ENCODE measurements at places on chromosomes 5 and 9. TPM values are rescaled to one million over a fixed set of nuclear protein-coding genes. Genes with fewer than 3 reads are reported as not detected.

Gene SLC6A3
- total RNA-seq: not detected

Gene DNAI1
- 0.54 TPM for total RNA-seq

Gene IRX2
- total RNA-seq: 2.6 TPM

Gene LCN15
- total RNA-seq: not detected

Gene TLR4
- total RNA-seq: 1.1 TPM

DNA sequence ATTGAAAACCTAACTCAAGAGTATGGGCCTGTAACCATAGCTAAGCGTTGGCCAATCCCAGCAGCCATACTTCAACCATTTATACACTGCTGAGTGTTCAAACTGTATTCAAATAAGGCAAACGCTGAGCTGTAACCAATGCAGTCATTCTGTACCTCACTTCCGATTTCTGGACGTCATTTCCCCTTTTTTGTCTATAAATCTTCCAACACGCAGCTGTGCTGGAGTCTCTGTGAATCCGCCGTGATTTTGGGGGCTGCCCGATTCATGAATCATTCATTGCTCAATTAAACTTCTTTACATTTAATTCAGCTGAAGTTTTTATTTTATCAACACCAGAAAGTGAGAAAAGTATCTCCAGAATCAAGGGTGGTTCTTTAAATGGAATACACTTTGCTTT is 31.7 kb downstream of the MTX3 start:
- H3K36me3 ChIP-seq: no peaks in the 10 kb centered on the region
- H3K27ac ChIP-seq: no peak overlapping the region
- no peaks in the 10 kb centered on the region for H3K4me1 ChIP-seq
- H3K4me3 ChIP-seq: no peak overlapping the region
- DNase-seq: no peak

- no peaks in the 10 kb centered on the region for H3K4me1 ChIP-seq
- H3K27me3 ChIP-seq: no peaks in the 10 kb centered on the region
- H3K27ac ChIP-seq: no peak overlapping the region
- H3K4me3 ChIP-seq: no peak overlapping the region
- no peaks in the 10 kb centered on the region for H3K36me3 ChIP-seq
Observed at GRCh38 chr5:74124826-74125225, 498.8 kb downstream of the ARHGEF28 start.

GRCh38 chr9:112884101-112884500 is 6.6 kb downstream of the SLC46A2 start:
- no peak overlapping the region for H3K27ac ChIP-seq
- H3K4me1 ChIP-seq: no peaks in the 10 kb centered on the region
- H3K27me3 ChIP-seq: no peaks in the 10 kb centered on the region
- H3K36me3 ChIP-seq: no peaks in the 10 kb centered on the region
- H3K4me3 ChIP-seq: no peak overlapping the region

DNA sequence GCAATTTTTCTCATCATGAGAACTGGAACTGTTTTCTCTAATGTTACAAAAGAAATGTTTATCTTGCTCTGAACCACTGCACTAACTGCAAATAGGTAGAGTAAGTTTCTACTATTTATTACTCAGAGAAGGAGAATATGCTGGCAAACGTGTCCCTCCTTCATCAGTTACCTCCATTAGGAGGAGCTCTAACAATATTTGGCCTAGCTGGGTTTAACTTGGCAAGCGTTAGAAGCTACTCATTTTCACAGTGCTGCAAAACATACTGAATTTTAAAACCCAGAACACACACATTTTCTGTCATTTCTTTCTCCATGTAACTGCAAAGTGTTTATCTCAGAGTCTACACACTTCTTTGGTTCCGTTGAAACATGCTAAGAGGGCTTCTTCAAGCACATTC is 101.0 kb upstream of the GABRG2 start:
- H3K27me3 ChIP-seq: no peaks in the 10 kb centered on the region
- no peak overlapping the region for H3K27ac ChIP-seq
- no peak overlapping the region for H3K4me3 ChIP-seq
- H3K4me1 ChIP-seq: no peaks in the 10 kb centered on the region
- no peak for DNase-seq
- no peaks in the 10 kb centered on the region for H3K36me3 ChIP-seq

DNA sequence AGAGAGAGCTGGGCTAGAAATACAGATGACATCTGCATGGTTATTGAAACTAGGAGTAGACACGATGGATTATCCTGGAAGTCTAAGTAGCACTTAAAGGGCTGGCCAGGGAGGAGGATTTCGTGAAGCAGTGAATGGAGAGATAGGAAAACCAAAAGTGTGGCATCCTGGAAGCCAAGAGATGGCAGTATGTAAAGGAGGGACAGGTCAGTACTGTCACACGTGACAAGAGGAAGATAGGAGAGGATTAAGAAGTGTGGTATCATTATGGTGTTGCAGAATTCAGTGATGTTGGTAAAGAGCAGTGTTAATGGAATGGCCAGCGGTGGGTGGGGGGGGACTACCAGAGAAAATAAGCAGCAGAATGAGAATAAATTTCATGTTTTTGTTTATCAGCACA is 11.7 kb downstream of the RAD23B start:
- no peak for DNase-seq
- no peak overlapping the region for H3K4me3 ChIP-seq
- H3K27me3 ChIP-seq: no peaks in the 10 kb centered on the region
- H3K4me1 ChIP-seq: peaks cover 49% of the 10 kb centered on the region

DNA sequence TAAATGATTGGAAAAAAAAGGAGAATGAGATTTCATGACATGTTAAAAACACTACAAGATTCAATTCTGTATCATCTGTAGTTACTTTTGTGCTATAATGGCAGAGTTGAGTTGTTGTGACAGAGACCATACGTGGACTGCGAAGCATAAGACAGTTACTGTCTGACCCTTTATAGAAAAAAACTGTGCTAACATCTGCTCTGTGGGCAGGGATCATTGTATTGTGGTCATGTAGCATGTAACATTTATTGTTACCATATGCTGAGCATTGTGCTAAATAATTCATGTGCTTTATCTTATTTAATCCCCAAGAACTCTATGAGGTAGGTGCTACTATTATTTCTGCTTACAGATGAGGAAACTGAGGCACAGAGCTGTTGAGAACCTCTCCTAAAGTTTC is 147.3 kb upstream of the HMHB1 start:
- no peaks in the 10 kb centered on the region for H3K4me1 ChIP-seq
- no peak overlapping the region for H3K27ac ChIP-seq
- H3K36me3 ChIP-seq: no peaks in the 10 kb centered on the region
- H3K4me3 ChIP-seq: no peak overlapping the region
- no peak for DNase-seq

DNA sequence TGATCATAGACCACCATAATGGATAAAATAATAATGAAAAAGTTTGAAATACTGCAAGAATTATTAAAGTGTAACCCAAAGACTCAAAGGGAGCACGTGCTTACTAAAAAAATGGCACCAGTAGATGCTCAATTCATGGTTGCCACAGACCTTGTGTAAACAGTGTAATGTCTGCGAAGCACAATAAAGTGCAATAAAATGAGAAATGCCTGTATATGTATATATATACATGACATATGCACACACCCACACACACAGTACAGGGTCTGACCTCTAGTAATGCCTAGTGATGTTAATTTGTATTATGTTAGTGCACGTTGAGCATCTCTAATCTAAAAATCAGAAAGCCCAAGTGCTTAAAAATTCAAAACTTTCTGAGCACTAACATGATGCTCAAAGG is 52.3 kb downstream of the FBXO38 start:
- H3K4me3 ChIP-seq: no peak overlapping the region
- no peaks in the 10 kb centered on the region for H3K27me3 ChIP-seq
- no peaks in the 10 kb centered on the region for H3K4me1 ChIP-seq
- no peak for DNase-seq

- DNase-seq: no peak
- H3K36me3 ChIP-seq: no peaks in the 10 kb centered on the region
- no peak overlapping the region for H3K4me3 ChIP-seq
- H3K27ac ChIP-seq: peak overlapping the region; percentile 68
- H3K27me3 ChIP-seq: no peaks in the 10 kb centered on the region
- peaks cover 22% of the 10 kb centered on the region for H3K4me1 ChIP-seq
Observed at GRCh38 chr9:94909250-94909894, 182.9 kb downstream of the AOPEP start.

DNA sequence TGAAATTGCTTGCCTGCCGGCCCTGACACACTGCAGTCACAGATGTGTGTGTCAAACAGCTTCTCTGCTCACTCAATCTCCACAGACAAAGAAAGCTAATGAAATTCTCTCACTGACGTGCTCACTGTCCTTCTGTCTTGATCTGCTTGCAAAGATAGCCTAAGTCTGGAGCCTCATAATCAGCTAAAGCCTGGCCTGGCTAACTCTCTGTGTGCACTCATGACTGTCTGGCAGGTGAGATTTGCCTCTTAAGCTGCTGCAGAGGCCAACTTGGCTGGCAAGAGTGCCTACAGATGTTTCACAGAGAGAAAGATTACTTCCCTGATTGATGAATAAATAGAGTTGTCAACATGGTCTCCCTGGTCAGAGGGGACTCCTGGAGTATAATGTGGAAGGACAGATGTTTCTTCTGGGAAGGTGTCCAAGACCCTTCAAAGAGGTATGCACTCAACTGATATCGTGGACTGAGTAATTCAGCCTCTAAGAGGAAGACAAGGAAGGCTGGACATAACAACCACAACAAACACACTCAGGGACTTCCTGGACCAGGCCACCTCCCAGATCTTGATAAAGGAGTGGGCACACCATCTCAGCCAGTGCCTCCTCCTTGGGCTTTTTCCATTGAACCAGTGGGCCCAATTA is 362.0 kb downstream of the SPOCK1 start:
- no peak overlapping the region for H3K4me3 ChIP-seq
- no peaks in the 10 kb centered on the region for H3K4me1 ChIP-seq
- DNase-seq: no peak
- H3K27ac ChIP-seq: no peak overlapping the region
- H3K27me3 ChIP-seq: no peaks in the 10 kb centered on the region

DNA sequence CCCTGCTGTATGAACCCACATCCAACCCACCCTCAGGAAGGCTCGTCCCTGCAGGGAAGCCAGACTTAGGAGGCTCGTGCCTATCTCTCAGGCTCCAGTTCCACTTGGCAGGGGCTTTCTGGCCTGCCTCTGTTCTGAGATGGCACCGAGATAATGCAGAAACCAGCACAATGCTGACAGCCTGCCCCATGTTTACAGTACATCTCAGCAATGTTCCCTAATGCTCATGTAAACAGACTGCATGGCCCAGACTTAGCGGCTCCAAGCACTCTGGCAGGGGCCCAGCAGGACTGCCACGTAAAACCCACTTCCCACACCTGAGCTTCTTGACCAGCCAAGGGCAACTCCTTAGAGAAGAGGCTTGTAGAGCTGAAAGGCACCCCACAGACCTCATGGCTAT is 499.5 kb upstream of the BRINP1 start:
- no peak overlapping the region for H3K4me3 ChIP-seq
- no peaks in the 10 kb centered on the region for H3K4me1 ChIP-seq
- no peak for DNase-seq
- H3K27ac ChIP-seq: no peak overlapping the region
- no peaks in the 10 kb centered on the region for H3K27me3 ChIP-seq

DNA sequence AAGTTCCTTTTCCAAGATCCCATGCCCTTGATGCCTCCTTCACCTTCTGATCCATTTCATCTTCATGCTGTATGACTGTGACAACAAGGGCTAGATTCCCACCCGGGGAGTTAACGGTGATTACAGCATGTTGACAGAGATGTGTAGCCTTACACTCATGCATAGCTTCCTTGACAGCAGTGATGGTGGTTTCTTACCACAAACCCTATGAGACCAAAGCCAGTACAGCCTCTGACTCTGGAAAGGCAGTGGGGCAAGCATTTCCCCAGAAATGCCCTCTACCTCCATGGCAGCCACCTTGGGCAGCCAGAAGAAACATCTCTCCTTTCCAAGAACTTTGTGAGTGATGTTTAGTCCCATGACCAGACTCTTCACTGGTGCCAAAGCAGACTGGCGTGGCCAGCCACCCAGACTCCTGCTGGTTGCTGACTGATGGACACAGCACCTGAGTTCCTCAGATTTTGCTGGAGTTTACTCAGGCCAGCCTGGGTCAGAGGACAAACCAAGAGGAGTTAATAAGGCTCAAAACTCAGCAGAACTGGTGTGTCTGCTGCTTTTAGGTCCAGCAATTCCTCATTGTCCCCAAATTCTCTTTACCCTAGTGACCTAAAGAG is 199.7 kb upstream of the SLC27A6 start:
- H3K36me3 ChIP-seq: no peaks in the 10 kb centered on the region
- H3K27me3 ChIP-seq: no peaks in the 10 kb centered on the region
- no peak overlapping the region for H3K4me3 ChIP-seq
- no peak for DNase-seq
- no peak overlapping the region for H3K27ac ChIP-seq

DNA sequence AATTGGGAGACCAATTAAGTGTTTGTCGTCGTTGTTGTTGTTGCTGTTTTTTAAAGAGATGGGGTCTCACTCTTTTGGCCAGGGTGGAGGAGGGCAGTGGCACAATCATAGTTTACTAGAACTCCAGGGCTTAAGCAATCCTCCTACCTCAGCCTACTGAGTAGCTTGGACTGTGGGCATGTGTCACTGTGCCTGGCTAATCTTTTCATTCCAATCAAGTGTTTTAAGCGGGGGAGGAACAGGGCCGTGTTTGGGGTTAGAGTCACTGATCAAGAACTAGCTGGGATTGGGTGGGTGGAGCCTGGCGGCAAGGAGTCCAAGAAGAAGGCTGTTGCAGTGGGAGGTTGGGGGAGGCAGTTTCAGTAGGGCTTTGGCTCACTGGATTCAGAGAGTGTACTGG is 13.8 kb downstream of the SNX30 start:
- H3K27me3 ChIP-seq: no peaks in the 10 kb centered on the region
- no peaks in the 10 kb centered on the region for H3K4me1 ChIP-seq
- no peak for DNase-seq
- no peaks in the 10 kb centered on the region for H3K36me3 ChIP-seq
- H3K27ac ChIP-seq: no peak overlapping the region

- H3K4me3 ChIP-seq: no peak overlapping the region
- no peak overlapping the region for H3K27ac ChIP-seq
- H3K27me3 ChIP-seq: no peaks in the 10 kb centered on the region
- peak; percentile 19 for DNase-seq
- H3K4me1 ChIP-seq: no peaks in the 10 kb centered on the region
- H3K36me3 ChIP-seq: no peaks in the 10 kb centered on the region
Observed at GRCh38 chr9:135023786-135024405, 63.6 kb upstream of the OLFM1 start.

Measured in pancreas (tissue), 10 donors.